Heart right ventricle (tissue), 16 donors: ENCODE measurements at places on chromosomes 1 and 21. TPM values are rescaled to one million over a fixed set of nuclear protein-coding genes. Genes with fewer than 3 reads are reported as not detected.

GRCh38 chr1:51930329-51930728 is 51.8 kb upstream of the NRDC start:
- H3K4me1 ChIP-seq: no peaks in the 10 kb centered on the region
- no peak overlapping the region for H3K27ac ChIP-seq

Gene AUNIP
- not detected for total RNA-seq

Gene C1orf216
- total RNA-seq: 13.3 TPM

- H3K36me3 ChIP-seq: no peaks in the 10 kb centered on the region
- H3K4me1 ChIP-seq: no peaks in the 10 kb centered on the region
Observed at GRCh38 chr1:114691061-114691460, 4.3 kb downstream of the AMPD1 start.
